Esophagus squamous epithelium (tissue), 5 donors: ENCODE measurements at places on chromosomes 12 and 14.

DNA sequence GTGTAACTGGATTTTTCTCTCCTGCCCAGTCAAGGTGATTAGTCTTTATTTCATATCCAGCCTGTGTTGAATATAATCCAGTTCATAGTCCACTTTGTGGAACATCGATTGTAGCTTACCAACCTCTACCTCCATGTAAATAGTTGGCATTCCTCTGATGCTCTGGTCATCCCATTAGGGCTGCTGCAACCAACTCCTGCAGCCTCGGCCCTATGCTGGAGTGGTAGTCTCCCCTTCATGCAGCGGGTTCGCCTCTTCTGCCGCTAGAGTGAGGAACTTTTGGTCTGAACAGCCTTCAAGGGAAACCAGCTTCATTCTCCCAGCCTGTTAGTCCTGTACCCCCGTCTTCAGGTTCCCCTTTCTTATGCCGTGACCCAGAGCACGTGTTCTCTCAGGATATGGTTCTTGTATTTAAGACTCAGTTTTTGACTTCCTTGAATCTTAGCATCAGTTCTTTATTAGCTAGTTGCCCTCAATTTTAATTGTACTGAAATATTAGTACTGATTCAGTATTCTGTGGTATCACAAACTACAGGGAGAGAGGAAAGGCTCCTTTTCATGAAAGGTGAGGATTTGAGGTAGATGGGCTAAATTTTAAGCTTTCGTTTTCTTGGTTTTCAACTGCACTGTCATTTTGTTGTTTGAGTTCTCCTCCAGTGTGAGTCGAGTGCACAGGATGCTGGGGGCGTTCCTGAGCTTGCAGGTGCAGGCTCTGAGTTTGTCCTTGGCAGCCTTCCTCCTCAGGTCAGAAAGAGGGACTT is 33.2 kb downstream of the ZNF664 start:
- no peak for DNase-seq

- no peak for DNase-seq
Measured at GRCh38 chr12:31460024-31460423, 130.9 kb downstream of the DENND5B start.

- DNase-seq: no peak
Measured at GRCh38 chr14:43687921-43688320, 819.2 kb downstream of the FSCB start.

GRCh38 chr12:55687746-55688145 is 20.0 kb downstream of the ITGA7 start:
- no peak for DNase-seq

GRCh38 chr14:37437490-37437889 is 157.6 kb downstream of the FOXA1 start:
- DNase-seq: no peak

GRCh38 chr12:13135371-13136178 is 32.1 kb upstream of the GSG1 start:
- no peak for DNase-seq

- DNase-seq: no peak
Measured at GRCh38 chr12:65171073-65171472, 1.7 kb downstream of the LEMD3 start.

DNA sequence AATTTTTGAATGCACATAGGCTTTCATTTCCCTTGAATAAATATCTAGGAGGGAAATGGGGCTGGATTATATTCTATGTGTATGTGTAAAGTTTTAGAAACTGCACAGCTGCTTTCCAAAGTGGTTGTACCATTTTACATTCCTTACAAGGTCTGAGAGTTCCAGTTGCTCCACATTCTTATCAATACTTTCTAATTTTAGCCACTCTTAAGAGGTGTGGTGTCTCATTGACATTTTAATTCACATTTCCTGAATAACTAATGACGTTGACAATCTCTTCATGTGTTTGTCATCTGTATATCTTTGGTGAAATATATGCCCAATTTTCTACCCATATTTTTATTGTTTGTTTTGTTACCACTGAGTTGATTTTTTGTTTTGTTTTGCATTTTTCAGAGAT is 74.6 kb upstream of the VASH1 start:
- DNase-seq: no peak

- DNase-seq: no peak
Measured at GRCh38 chr14:101008631-101009336, 105.3 kb upstream of the RTL1 start.

DNA sequence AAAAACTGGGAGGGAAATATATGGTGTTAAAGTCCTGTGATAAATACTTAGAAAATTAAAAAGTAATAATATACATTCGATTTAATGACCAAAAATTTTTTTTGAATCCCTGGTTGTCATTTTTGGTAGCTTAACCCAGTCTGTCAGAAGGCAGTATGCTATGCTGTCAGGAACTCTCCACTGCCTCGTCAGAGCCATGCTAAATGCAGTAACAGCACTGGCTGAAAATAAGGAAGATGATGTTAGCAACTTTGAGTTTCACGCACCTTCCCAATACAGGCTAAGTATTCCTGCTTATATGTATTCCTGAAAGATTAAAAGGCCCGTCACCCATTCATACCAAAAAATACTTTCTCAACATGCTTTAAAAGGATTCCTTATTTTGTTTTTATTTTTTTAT is 34.2 kb downstream of the SAV1 start:
- no peak for DNase-seq

- no peak for DNase-seq
Measured at GRCh38 chr14:41758011-41758665, 151.5 kb downstream of the LRFN5 start.

- no peak for DNase-seq
Measured at GRCh38 chr12:507391-507796, 47.7 kb downstream of the B4GALNT3 start.

DNA sequence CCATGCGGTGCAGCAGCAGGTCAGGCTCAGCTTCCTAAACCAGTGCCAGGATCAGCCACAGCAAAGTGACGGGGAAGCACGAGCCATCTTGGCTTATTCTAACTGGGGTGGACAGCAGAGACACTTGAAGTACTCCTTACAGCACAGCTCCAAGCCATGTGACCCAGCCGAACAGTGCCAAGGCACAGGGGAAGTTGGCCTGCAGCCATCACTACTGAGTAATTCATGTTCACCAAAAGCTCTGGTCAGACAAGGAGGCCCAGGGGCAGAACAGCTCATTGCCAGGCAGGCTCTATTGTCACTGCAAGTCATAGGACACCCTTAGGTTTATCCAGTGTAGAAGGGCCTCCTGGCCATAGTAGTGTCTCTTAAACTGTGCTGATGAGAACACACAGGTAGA is 23.4 kb upstream of the SLC35F4 start:
- DNase-seq: no peak

GRCh38 chr12:113172185-113172584 is 13.1 kb downstream of the DDX54 start:
- DNase-seq: no peak

- DNase-seq: no peak
Measured at GRCh38 chr12:94033101-94033500, 115.3 kb upstream of the PLXNC1 start.

- no peak for DNase-seq
Measured at GRCh38 chr12:122820838-122821271, 14.4 kb upstream of the HIP1R start.

GRCh38 chr12:52817699-52818238 is 3.9 kb upstream of the KRT4 start:
- DNase-seq: no peak

DNA sequence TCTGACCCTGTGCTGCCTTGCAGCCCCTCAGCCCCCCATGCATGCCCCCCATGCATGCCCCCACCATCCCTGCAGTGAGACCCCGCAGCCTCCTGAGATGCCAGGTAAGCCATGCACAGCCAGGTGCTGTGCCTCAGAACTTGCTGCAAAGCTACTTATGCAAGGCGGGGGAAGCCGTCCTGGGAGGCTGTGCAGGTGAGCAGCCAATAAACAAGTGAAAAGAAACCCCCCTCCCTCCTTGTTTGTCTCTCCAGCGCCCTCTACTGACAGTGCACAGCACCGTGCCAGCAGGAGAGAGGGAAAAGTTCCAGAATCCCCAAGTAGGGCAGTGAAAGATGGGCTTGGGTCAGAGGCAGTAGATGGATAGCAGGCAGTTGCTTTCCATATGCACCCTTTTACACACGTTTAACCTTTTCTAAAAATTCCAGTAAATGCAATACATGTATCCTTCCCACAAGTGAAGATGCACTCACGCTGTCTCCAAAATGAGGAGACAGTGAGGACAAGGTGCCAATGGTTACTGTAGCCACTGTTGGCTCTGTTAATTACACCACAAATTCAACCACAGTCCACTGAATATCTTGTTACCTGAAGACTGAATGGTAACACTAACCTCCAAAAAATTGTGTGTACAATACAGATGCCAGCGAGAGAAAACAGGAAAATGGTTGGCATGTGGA is 18.0 kb downstream of the TNFAIP2 start:
- no peak for DNase-seq

- DNase-seq: no peak
Measured at GRCh38 chr14:70711451-70711850, 69.7 kb downstream of the TTC9 start.

- no peak for DNase-seq
Measured at GRCh38 chr14:22483863-22484593, 105.0 kb downstream of the DAD1 start.

- no peak for DNase-seq
Measured at GRCh38 chr12:49954863-49955830, 4.6 kb downstream of the AQP2 start.

GRCh38 chr12:131860472-131861260 is 32.5 kb downstream of the MMP17 start:
- DNase-seq: no peak

GRCh38 chr14:38512236-38512635 is 256.3 kb upstream of the CLEC14A start:
- DNase-seq: no peak

- DNase-seq: no peak
Measured at GRCh38 chr14:104654119-104654518, 35.3 kb upstream of the INF2 start.

DNA sequence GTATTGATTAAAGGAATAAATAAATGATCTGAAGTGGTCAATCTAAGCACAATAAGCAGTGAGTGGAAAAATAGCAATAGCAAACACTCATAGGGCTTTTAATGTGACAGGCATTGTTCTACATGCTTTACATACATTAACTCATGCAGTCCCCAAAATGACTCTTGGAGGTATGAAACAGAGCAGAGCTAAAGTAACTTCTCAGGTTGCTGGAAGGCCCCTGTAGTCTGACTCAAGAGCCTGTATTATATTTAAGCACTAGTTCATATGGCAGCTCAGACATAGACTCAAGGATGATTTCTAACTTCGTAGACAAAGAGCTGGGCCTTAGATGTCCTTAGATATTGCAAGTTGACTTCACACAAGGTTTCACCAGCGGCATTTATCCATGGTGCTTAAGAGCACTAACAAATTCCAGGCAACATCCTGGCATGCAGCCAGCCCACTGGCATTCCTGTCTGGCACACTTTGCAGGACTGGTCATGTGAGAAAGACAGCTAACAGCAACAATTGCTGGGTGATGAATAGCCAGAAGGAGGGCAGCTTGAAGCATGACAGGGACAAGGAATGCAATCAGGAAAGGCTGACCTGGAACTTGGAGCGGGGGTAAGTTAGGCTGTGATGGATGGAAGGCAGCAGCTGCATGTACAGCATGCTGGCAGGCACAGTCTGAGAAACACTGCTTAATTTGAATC is 22.9 kb upstream of the KTN1 start:
- no peak for DNase-seq

GRCh38 chr14:21233457-21234076 is 35.7 kb downstream of the HNRNPC start:
- no peak for DNase-seq

- no peak for DNase-seq
Measured at GRCh38 chr12:47822863-47823262, 3.2 kb upstream of the HDAC7 start.

DNA sequence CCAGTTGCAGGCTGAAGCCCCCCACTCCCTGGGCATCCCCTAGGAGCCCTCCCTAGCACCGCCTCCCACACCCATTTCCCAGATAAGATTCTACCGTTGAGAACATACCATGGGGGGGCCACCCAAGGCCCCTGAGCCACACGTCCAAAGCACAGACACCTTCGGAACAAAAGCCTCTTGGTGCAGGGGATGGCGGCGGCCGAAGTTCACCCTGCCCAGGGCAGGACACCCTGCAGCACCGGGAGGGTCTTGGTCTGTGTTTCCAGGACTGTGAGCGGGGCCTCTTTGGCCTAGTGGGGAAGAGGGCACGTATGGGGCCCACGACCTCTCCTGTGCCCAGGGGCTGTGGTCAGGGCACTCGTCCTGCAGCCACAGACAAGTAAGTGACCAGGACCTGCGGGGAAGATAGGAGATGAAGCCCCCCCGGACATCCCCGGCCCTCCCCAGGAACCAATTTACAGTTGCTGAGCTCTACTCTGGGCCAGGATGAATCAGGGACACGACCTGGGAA is 154.3 kb upstream of the C14orf180 start:
- no peak for DNase-seq

DNA sequence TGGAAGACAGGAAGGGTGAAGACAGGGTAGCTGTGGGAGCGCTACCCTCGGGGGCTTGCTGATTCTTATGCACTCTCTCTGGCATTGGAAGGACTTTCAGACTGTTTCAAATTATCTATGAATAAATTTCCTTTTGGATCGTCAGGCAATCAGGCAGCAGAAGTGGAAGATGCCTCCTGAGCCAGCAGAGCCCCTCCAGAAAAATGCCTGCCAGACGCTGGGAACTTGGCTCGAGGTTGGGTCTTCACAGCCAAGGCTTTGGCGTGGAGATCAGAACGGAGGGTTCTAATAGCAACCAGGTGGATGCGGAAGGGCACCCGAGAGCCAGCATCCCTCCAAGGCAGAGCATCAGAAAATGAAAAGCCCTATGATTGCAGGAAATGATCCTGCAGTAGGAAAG is 119.2 kb upstream of the RFLNA start:
- no peak for DNase-seq

DNA sequence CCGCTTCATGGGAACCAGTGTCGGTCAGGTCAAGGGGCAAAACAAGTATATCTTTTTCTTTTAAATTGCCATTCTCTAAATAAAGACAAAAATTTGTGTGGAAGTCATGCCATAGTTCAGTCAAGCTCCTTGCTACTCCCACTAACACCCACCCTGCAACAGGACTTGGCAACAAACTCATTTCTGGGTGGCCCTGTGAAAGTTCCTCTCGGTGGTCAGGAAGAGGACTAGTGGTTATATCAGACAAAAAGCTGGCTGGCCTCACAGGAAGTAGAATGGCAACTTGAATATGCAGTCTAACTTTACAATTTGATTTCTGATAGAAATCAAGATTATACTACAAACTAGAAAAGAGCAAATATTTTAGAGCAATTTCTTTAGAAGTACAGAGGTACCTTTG is 11.2 kb downstream of the DHRS7 start:
- DNase-seq: no peak

- DNase-seq: no peak
Measured at GRCh38 chr14:70043001-70043400, 145.8 kb downstream of the SLC8A3 start.

DNA sequence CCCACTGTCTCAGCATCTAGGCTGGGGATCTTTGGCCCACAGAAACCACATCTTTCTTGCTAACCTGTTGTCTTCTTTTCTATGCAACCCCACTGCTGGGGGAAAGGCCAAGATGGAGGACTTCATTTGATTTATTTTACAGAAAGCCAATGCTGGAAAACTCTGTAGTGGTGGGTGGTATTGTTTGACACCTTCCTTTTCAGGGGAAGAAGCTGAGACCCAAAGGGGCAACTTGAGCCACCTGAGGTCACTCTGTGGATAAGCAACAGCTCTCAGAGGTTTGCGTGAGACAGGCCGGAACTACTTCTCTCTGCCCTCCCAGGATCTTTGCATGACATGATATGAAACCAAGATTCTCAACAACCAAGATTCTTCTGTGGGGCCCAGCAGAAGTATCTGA is 645.2 kb downstream of the VRK1 start:
- no peak for DNase-seq
